ENCODE measurements at places on chromosomes 7 and 10.
A peak's percentile ranks its signal among the peaks of the same experiment; 100 is the strongest.

GRCh38 chr10:123909426-123909825 is 17.8 kb upstream of the CPXM2 start:
- DNase-seq, result no peak

- peak; percentile 3 for DNase-seq
Measured at GRCh38 chr7:2938514-2939192, 94.5 kb upstream of the GNA12 start.

DNA sequence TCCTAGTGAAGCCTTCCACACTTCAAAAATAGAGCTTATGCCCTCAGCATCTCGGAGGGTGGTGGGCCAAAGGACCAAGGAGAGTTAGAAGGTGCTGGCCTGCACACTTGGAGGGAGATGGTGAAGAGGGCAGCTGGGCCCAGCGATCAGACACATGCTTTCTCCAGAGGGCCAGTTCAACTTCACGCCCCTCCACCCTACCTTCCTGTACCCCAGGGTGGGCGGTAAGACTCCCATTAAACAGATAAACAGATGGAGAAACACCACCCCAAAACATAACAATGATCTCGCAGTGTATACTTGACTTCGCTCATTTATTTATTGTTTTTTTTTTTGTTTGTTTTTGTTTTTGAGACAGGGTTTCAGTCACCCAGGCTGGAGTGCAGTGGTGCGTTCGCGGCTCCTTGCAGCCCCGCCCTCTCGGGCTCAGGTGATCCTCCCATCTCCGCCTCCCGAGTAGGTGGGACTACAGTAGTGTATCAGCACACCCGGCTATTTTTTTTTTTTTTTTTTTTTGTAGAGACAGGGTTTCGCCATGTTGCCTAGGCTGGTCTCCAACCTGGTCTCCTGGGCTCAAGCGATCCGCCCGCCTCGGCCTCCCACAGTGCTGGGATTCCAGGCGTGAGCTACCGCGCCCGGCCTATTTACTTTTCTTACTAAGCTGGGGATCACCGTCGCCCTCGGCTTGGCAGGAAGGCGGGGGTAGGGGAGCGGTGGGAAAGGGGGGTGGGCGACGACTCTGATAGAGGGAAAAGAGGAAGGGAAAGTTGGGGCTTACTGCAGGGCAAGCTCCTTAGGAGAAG is 1.8 kb downstream of the C10orf95 start:
- DNase-seq, result peak; percentile 94

DNA sequence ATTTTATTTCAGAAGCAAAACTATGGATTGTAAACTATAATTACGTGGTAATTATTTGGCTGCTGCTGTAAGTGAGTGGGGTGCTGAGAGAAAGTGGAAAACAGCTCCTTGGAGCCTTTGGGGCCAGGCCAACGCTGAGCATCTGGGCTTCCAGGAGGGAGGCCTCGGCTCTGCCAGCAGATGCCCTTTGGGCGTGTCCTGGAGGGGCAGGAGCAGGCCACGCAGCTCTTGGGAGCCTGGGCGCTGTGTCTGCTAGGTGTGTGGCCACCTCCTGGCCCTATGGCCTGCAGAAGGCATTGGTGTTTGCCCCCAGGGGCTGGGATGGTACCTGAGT is 423.3 kb downstream of the GLRX3 start:
- no peak for DNase-seq

GRCh38 chr10:16509996-16510395 is 11.7 kb downstream of the C1QL3 start:
- no peak for DNase-seq

DNA sequence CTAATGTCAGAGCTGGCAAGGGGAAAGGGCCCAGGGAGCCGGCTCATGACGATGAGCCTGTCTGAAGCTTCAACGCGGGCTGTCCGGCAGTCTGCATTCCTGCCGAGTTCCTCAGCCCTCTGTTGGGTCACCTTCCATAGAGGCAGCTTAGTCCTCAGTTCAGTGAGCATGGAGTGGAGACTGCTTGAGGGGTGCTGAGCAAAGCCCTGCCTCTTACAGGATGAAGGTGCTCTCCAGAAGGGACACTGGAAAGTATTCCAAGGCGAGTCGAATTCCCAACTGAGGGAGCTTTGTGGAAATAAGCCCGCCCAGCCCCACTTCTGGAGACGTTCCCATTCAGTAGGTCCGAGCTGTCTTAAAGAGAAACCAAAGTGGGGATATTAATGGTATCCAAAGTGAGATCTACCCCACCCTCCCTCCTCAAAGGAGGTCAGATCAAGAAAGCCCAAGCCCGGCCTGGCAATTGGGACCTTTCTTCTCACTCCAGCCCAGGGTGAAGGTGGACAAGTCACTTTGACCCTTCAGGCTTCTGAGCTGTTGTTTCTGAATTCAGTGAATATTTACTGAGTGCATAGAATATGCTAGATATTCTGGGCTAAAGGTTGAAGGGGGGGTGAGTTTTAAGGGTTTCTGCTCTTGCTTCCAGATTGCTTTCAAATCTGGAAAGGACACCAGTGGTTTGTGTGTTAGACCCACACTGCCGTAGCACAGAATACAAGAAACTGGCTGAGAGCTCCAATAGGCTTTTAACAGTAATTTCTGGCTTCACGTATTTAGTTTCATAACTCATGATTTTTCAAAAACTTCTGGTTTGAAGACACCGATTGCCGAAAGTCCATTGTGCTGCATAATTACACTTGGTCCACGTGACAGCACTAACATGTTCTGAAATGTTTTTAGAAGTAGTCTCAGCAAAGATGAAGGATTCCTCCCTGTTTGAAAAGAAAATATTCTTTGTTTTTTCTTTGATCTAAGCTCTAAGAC is 3.5 kb downstream of the EGFR start:
- no peak for DNase-seq

GRCh38 chr7:137948845-137949330 is 53.0 kb downstream of the CREB3L2 start:
- no peak for DNase-seq

DNA sequence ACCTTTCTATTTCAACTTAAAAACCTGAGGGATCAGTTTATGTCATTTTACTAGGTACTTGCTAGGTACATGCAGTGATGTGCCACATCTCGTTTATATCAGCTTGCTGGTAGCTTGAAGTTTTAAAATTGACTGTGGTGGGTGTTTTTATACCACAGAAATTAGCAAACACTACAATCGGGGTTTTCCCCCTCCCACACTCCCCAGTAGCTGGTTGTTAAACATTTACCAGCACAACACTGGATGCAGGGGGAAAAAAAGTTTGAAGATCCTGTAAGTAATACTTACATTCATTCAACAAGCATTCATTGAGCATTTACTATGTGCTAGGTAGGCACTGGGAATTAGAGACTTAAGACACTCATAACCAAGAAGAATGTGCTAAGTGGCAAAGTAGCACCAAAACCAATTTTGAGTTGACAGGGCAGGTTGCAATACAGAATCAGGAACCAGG is 32.6 kb downstream of the USP6NL start:
- peak; percentile 84 for DNase-seq

DNA sequence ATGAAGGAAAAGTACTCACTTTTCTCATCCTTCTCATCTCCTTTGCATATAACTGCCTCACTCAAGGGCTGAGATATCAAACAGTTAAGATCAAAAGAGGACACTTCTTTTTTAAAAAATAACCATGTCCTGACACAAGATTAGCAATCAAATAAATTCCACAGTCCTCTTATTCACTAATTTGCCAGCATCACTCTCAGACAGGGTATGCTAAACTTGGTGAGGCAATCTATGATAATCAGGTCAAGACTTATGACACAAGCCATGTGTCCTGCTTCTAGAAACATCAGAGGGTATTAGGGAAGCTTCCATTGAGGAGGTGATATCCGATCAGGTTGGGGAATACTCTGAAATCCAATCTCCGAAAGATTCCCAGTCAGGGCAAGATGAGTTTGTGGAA is 10.4 kb downstream of the PANK1 start:
- DNase-seq, result no peak

GRCh38 chr10:43421519-43421918 is 12.5 kb upstream of the HNRNPF start:
- no peak for DNase-seq

DNA sequence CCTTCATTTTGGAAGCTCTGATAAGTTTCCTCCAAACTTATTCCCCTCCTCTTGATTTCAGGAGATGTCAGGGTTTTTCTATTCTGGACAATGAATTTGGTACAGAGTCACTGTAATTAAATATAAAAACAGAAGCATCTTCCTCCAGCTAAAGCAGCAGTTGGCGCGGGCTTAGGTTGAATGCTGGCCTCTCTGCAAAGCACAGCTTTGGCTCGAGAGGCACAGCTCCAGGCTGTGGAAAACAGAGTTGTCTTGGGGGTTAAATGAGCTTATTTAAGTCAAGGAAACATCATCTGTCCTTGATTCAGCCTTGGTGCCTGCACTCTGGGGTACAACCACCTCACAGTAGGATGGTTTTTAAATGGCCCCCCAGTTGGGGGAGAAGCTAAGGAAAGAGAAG is 35.0 kb upstream of the PDCD4 start:
- DNase-seq, result no peak

GRCh38 chr7:93365341-93365740 is 133.2 kb downstream of the VPS50 start:
- DNase-seq, result no peak

GRCh38 chr7:39686261-39686924 is 63.0 kb downstream of the RALA start:
- no peak for DNase-seq

DNA sequence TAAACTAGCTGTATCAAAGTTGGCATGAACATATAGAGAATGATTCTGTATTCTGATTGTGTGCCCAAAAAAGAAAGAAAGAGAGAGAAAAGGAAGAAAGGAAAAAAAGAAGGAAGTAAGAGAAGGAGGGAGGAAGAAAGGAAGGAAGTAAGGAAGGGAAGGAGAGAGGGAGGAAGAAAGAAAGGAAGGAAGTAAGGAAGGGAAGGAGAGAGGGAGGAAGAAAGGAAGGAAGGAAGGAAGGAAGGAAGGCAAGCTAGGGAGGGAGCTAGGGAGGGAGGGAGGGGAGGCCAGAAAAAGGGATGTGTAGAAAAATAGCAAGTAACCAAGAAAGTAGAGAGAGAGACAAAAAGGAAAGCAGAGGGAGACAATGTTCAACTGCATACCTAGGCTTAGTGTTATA is 60.7 kb upstream of the TARP start:
- no peak for DNase-seq

DNA sequence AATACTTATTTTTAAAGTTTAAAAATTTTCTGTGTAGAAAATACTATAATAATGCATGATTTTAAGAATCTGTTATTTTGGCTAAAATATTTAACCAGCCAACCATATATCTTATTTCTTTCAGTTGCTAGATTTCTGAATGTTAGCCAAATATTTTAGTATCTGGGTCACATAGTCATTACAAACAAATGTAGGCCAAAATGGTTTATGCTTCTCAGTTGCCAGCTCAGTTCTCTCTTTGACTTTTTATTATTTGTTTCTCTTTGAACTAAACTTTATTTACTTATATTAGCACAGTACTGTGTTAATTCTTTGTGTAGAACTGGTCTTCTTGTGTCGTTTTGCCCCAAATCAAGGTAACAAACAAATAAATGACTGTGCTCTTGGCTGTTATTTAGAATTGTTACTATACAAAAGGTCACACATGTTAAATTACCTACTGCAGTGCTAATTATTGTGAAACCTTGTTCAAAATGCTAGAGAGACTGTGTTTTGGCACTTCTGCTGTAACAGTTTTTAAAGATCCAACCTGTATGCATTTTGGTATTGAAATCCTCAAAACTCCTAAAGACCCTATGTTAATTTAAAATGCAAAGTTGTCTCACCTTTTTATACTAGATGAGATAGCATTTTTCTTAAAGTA is 39.8 kb downstream of the ZEB1 start:
- no peak for DNase-seq

DNA sequence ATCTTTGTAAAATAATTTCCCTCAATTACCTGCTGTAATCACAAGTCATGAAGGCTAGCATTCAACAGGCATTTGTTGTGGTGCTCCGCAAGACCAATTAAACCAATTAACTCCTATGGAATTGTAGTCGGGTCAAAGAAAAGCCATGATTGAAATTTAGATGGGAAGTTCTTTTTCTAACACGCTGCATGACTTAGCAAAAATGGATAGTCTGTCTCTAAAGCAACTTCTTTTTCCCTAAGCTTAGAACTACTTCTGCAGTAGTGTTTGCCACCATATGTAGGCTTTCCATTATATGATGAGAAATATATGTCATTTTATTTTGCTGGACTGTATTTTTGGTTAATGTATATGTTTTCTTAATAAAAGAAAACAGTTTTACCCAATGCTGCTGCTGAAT is 119.1 kb downstream of the TSPAN12 start:
- DNase-seq, result no peak

DNA sequence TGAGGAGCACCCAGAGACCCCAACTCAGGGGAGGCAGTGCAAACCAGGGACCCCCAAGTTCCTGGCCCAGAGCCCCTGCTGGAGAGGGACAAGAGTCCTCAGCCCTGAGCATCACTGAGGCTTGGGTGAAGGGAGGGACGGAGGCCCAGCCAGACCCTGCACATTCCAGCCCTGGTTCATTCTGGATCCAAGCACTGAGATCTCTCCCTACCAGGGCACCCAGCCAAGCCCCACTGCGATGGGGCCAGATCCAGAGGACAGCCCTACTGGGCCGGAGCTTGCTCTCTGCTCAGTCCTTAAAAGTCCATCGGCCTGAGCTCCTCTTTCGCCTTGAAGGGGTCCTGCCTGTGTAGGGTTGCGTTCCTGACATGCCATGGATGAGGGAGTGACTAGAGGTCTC is 40.5 kb upstream of the RABGEF1 start:
- no peak for DNase-seq

DNA sequence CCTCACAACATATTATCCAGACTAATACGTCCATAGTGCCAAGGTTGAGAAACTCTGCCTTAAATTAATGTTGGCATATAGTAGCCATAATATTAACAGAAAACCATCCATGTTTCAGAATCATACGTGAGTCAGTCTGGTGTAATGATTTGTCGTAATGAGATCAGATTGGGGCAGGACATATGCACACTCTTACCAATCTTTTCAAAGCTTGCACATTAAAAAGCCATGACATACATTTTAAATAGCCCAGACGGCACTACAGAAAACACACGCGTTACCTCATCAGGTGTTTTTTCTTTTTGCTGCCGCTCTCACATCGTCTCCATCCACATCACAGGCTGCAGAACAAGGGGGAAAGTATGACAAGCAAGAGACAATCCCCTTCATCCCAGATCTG is 211.6 kb downstream of the NEBL start:
- no peak for DNase-seq

DNA sequence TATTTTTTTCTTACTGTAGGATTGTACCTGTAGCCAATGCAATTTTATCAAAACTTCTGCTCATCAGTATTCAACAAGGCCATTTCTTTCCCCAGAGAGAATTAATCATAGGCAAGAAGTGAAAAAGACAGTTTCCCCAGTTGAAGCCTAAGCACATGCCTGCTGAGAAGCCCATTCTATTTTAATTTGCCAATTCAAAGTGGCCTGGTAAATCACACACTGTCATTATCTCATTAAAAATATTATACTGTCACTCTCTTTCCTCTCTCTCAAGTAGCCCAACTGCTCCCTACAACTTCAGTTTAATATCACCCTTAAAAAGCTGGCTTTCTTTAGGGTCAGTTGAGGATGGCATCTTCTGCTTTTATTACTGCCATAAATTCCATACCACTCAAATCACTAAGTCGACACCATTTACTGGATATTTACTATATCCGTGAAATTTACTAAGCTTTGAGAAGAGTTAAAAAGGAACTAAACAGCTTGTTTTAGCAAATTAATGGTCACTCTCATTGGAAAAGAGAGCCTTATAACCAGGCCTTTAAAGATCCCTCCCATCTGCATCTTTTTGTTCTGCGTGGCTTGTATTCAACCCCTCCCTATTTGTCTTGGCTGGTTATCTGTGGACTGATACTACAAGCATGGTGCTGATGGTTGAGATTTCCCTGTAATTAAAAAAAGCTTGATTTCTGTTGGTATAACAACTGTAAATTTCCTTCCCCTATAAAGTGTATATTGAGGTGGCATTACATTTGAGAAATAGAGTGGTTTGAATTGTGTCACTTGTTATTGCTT is 30.6 kb downstream of the COL28A1 start:
- DNase-seq, result no peak

All from activated naive CD4-positive, alpha-beta T cell treated with anti-CD3 and anti-CD28 coated beads for 36 hours (primary cell).